ENCODE measurements at places on chromosomes 4 and X.

DNA sequence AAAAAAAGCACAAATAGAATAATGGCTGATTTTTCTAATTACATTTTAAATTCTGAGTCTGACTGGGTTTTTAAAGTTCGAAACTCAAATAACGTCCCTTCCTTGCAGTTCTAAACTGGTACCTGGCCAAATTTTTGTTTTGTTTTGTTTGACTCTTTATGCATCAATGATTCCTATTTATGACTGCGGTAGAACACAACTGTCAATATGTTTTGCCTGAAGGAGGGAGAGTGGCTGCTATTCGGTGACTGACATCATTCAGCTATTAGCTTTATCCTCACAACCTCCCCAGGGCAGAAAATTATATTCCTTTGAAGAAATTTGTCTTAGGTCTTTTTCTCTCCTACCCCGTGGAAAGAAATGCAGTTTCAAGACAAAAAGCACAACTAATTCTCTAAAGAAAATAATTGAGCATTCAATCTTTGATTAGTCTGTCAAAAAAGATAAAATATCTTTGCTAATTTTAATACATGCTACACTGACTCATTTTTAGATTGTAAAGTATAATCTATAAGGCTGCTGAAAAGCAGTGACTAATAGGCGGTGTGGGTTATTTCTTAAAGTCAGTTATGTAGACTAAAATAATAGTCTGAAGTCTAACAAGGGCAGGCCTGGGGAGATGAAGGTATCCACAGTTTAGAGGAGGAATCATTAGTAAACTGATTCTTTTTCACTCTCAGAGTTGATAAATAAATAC lies 61.9 kb downstream of the TMEM150C start:
- DNase-seq, result no peak

DNA sequence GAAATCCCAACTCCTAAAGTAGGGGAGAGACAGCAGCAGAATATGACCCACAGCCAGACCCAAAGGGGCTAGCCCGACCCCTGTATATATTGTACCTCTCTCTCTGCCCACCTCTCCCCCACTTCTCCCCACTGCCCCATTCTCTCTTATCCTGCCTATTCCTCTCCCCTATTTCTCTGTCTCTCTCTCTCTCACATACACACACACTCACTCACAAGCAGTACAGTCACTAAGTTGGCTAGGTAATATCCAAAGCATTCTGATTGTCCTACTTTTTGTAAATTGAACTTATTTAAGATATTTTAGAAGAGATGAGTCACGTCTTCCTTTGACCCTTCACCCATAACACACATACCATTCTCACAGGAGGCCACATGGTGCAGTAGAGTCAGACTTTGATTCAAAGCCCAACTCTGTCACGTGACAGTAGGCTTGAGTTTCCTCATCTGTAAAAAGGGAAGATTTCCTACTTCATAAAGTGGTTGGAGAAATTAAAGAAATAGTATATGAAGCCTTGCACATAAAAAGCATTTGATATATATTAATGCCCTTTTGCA lies 29.5 kb downstream of the SRPX2 start:
- no peak for DNase-seq

DNA sequence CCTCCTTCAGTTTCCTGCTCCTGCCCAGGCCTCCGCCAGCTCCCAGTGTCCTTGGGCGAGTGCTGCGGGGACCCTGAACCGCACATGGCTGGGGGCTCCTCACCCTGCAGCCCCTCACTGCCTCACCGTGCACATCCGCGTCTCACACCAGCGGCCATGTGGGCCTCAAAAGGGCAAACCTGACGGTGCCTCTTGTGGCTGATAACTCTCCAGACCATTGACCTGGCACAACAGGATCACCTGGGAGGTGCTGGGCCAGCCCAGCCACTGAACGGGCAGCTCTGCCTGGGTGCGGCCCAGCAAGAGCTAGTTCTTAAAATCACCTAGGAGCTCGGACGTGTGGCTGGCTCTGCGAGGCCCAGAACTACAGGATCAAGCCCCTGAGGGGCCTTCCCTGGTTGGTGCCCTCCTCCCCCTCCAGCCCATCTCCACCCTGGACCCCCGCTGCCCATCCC lies 4.1 kb upstream of the S100P start:
- no peak for DNase-seq

DNA sequence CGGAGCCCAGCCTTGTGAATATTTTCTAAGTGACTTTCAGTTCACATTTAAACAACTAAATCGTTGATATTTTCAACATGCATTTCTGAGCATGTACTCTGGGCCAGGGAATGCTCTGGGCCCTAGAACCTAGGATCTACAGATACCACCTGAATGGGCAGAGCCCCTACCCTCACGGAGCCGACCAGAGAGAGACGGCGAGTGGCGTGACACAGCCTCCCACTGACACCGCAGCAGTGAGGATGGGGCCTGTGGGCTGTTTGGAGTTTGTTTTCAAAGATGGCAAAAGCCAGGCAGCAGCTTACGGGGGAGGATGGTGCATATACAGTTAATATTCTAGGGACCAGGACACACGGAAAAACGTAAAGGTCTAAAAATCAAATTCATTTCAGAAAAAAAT lies 17.7 kb downstream of the NELFA start:
- peak; percentile 40 for DNase-seq

GRCh38 chr4:77911091-77911490 lies 48.5 kb downstream of the MRPL1 start:
- DNase-seq, result no peak

- DNase-seq, result no peak
Observed at GRCh38 chrX:130282151-130282550, 13.5 kb upstream of the ZNF280C start.

DNA sequence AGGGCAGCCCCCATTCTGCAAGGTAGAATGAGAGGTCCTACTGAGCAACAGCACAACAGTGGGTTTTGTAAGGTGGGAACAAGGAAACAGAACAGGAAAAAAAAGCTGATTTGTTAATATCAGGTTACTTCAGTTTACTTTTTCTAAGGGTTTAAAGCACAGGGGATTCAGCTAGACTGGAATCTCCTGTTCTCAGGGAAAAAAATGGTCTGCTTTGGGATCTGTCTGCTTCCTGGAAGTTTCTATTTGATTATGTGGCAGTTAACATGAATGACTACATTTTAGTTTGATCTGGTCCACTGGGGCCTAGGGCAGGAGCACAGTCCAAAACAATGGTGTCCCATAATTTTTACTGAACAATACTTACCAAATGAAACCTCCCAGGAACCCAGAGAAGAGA lies 104.6 kb downstream of the FBXW7 start:
- no peak for DNase-seq

DNA sequence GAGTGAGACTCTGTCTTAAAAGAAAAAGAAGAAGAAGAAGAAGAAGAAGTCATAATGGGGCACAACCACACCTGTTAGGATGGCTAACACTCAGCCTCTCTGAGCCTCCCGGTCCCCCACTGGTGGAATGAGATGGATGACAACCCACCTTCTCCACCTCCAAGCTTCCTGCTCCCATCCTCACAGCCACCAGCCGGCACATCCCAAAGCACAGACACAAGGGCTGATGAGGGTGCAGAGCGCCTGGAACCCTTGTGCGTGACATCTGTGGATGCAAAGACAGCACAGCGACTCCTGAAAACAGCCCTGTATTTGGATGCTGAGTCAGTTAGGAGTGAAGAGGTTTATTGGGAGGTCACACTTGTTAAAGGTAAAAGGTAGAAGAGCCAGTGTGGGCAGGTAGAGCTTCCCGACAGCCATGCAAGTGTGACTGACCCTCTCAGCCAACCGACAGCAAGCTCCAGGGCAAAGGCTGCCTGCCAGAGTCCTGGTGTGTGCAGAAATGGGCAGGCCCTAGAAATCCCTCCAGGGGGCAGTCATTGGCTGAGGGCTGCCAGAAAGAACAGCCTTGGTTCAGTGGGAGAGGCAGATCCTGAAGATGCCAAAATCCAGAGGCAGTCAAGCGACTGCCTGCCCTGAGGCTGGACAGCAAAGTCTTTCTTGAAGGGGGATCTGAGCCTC lies 26.6 kb upstream of the MAN2B2 start:
- no peak for DNase-seq

DNA sequence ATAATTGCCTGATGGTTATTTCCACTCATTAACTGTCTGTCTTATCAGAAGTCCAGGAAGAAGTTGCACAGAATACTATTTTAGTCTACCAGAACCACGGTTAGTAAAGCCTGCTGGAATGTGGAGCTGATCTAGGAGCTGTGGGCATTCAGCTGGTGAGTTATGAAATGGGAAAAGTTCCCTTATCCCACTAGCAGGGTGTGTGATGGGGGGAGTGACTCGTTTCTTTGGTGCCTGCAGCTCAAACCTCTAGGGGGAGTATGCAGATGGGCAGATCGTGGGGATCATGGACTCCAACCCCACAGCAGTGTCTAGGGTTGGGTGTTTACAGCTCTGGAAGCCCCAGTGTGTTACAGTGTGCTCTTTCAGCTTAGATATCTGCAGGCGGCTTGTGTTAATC lies 305.7 kb upstream of the BOD1L1 start:
- no peak for DNase-seq

GRCh38 chr4:7539659-7540058 lies 104.9 kb upstream of the PSAPL1 start:
- peak; percentile 57 for DNase-seq

GRCh38 chrX:9857575-9858474 lies 71.6 kb downstream of the SHROOM2 start:
- no peak for DNase-seq

- DNase-seq, result no peak
Observed at GRCh38 chr4:74262522-74262921, 45.7 kb upstream of the EPGN start.

Data from activated CD8-positive, alpha-beta memory T cell treated with anti-CD3 and anti-CD28 coated beads, Interleukin-2, amount 50 U/mL, for 48 hours (primary cell).